ENCODE measurements at places on chromosomes 16 and 17.

GRCh38 chr16:11737713-11738112 lies 4.9 kb downstream of the TXNDC11 start:
- DNase-seq = no peak

- no peak for DNase-seq
Measured at GRCh38 chr17:28875848-28876550, 21.2 kb downstream of the ERAL1 start.

DNA sequence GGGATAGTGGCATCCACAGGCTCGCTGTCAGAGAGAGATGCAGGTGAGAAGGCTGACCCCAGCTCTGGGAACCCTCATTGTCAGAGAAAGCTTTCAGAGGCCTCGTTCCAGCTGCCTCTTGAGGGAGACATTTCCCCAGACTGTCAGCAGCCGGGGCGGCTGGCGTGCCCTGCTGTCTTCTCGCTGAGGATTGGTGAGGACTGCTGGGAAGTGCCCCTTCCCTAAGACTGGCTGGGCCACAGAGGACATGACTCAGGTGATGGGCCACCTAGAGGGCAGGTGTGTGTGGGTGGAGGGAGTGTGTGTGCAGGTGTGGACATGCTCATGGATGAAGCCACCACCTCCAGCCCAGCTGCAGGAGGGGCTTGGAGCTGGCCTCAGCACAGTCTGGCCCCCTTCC lies 25.3 kb downstream of the SPACA3 start:
- DNase-seq = no peak

- no peak for DNase-seq
Measured at GRCh38 chr16:88810912-88811768, 588 bp downstream of the APRT start.

GRCh38 chr17:59439741-59440211 lies 108.3 kb downstream of the YPEL2 start:
- DNase-seq = no peak

DNA sequence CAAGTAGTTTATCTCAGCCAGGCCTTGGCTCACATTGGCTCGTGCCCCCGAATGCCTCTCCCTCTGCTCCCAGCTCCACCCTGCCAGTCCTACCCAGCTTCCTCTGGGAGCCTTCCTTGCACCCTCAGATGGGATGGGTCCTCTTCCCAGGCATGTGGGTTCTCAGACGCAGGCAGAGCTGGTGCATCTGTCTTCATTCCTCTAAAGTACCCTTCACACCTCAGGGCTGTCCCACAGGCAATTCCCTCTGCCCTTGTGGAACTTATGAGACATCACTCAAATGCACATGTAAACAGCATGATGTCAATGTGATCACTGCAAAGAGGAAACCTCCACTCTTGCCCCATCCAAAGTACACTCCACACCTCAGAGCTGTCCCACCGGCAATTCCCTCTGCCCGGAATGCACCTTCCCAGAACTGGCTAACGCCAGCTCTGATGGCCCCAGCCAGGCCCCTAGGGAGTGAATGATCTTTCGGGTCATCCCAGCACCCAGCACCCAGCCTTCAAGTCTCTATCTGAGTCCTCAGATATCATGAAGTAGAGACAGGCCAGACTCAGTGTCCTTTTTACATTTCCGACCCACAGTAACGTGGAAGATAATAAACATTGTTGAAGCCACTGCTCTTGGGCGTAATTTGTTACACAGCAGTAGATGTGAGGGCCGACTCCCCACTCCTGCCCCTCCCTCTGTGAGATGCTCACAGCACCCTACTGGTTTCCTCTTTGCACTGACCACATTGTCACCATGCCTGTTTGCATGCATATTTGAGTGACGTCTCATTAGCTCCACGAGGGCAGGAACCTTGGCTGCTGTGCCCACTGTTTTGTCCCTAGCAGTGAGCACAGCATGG lies 85.4 kb downstream of the N4BP1 start:
- no peak for DNase-seq

- DNase-seq = no peak
Measured at GRCh38 chr17:8117980-8118768, at the start of gene ALOXE3. Gene ALOXE3, minus strand, starts transcription at chr17:8118514. Its CDS starts 524 bp downstream, at chr17:8117990.

DNA sequence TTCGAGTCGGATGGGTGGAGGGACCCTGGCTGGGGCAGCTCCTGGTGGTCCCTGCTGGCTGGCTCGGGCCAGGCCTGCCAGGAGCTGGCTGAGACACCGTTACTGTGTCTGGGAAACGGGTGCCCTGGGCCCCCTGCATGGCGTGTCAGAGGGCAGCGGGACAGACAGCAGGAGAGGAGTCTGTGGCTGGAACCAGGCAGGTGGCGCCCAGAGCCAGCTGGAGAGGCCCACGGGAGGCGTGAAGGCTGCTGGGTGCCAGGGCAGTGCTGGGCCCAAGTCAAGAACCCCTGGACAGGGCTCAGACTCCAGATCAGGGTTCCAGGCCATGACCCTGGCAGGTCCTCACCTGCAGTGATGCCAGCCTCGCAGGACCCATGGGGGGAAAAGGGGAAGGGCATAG lies 16.6 kb downstream of the SOX8 start:
- no peak for DNase-seq

DNA sequence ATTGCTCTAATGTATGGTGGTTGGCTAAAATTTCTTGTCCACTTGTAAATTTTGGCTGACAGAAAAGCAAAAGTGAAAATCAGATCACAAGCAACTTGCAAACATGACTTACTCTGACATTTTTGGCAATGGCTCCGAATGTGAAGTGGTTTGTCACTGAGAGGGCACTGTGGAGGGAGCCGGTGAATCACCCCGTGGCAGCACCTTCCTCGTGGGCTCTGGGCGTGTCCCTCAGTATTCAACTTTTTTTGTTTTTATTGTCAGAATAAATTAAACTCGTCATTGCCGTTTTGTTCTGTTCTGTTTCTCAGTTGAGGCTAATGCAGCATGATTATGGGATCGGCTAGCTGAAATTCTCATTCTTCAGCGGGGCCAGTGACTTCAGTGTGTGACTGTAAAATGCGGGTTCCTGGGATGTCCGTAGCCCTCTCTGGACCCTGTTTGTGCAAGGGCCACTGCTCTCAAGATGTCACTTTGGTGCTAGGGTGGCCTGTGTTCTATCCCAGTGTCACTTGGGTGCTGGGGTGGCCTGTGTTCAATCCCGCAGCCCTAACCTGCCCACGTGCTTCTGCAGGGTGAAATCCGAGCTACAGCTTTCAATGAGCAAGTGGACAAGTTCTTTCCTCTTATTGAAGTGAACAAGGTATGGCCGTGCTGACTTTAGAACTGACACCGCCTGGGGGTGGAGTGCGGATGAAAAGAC lies 48.8 kb downstream of the RPA1 start:
- no peak for DNase-seq

- DNase-seq = no peak
Measured at GRCh38 chr16:27129401-27129800, 62.7 kb downstream of the C16orf82 start.

DNA sequence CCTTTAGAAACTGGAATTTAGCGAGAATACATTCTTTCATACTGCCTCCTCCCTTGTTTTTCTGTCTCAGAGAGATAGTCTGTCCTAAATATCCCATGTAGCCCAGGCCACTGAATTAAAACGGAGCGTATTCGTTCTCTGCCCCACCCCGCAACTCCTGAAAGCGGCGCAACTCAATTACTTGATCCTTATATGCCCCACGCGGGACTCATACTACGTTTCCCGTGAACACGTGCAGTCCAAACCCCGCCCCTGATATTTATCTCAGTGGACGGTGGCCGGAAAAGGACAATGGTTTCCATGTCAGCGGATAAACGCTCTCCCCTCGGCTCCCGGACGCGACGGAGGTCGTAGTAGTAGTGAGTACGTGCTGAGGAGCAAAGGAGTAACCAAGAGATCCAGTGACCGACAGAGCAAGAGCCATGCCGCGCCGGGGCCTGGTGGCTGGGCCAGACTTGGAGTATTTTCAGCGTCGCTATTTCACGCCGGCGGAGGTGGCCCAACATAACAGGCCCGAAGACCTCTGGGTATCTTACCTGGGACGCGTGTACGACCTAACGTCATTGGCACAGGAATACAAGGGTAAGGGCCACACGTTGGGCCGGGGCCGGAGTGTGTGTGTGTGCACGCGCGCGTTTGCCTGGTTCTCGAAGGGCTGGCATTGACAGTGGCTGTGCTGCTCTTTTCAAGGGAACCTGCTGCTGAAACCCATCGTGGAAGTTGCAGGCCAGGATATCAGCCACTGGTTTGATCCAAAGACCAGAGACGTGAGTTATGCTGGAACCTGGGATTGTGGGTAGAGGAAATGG lies at the start of gene CYB5D1:
CYB5D1 (plus strand) TSS at position 291 of the 809 bp plus-strand sequence; CDS start at position 423, 132 bp downstream.
- peak; percentile 64 for DNase-seq

GRCh38 chr17:77617516-77617915 lies 341.0 kb upstream of the TNRC6C start:
- DNase-seq = no peak

DNA sequence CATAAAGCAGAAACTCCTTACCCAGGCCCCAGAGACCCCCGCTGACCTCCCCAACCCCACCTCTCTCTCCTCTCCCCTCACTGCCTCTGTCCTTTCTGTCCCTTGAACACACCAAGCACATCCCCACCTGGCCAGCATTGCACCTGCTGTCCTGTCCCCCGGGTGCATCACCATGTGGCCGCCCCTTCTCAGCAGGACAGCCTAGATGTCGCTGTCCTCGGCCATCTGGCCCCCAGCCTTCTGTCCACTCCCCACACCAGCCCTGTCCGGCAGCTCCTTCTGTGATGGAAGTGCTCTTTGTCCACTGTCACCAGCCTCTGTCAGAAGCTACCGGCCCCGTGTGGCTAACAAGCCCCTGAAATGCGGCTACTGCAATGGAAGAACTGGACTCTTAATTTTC lies 12.3 kb upstream of the MPRIP start:
- no peak for DNase-seq

GRCh38 chr17:1709403-1709951 lies 700 bp downstream of the TLCD2 start:
- DNase-seq = no peak

GRCh38 chr17:70370816-70371215 lies 201.5 kb downstream of the KCNJ2 start:
- no peak for DNase-seq

GRCh38 chr17:53894591-53894990 lies 71.9 kb downstream of the KIF2B start:
- DNase-seq = no peak

- no peak for DNase-seq
Measured at GRCh38 chr17:55177855-55178217, 86.9 kb upstream of the HLF start.

- no peak for DNase-seq
Measured at GRCh38 chr16:87165885-87166284, 151.3 kb downstream of the C16orf95 start.

Data from HEK293T (cell line).